NCI-H69 (cell line): ENCODE measurements at places on chromosomes 5 and 9.

DNA sequence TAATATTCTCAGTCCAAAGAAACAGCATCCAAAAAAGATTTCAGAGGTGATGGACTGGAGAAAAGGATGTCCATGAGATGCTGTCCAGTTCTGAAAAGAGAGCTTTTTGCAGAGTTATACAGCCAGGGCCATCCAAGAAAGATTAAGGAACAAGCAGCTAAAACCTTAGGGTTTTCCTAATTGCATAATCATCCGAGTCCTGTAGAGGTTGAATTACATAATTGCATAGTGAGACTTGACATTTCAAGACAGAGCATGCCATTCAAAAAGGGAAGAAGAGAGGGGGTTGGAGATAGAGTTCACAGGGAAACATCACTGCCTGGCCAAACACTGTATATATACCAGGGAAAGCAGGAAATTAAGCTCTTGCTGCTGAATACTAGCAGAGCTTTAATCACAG is 1729.2 kb upstream of the WWC1 start:
- DNase-seq, result peak; percentile 84

GRCh38 chr9:33320568-33321261 is 30.4 kb downstream of the NFX1 start:
- DNase-seq, result no peak

DNA sequence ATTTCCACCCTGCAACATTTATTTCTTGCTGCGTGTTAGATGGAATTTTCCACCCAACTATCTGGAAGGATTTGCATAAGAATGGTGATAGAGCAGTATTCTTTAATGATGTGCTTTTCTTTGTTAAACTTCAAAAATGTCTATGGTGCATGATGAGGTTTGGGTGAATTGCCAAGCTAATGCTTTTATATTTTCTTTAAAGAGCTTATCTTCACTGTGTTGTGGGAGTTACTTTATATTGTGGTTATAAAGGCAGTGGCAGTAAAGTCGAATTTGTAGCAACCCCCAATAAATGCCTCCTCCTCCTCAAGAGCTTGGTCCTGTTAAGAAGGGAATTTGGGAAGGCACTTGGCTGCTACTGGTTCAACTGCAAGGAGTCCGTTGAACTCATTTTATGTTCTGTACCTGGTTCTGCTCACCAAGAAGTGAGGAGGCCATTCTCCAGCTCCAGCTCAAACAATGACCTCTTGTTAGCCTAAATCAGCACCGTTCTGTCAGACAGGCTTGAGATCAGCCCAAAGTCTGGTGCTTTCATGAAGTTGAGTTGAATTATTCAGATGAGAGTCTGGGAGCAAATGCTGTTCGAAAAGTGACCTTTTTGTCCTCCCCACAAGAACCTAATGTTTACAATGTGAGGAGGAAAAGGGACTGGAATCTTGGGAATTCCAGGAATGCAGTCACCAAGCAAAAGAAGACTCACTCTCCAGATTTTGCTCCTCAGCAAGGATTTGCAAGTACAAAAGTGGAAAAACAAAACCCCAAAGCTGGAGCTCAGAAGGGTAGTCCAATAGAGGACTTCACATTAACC is 217.0 kb downstream of the TMEM38B start:
- no peak for DNase-seq

- no peak for DNase-seq
Measured at GRCh38 chr5:171680485-171680884, 105.1 kb upstream of the SMIM23 start.

GRCh38 chr5:39399135-39400036 is 25.4 kb downstream of the DAB2 start:
- no peak for DNase-seq

GRCh38 chr5:141734501-141735229 is 52.6 kb upstream of the ARAP3 start:
- DNase-seq, result peak; percentile 60

DNA sequence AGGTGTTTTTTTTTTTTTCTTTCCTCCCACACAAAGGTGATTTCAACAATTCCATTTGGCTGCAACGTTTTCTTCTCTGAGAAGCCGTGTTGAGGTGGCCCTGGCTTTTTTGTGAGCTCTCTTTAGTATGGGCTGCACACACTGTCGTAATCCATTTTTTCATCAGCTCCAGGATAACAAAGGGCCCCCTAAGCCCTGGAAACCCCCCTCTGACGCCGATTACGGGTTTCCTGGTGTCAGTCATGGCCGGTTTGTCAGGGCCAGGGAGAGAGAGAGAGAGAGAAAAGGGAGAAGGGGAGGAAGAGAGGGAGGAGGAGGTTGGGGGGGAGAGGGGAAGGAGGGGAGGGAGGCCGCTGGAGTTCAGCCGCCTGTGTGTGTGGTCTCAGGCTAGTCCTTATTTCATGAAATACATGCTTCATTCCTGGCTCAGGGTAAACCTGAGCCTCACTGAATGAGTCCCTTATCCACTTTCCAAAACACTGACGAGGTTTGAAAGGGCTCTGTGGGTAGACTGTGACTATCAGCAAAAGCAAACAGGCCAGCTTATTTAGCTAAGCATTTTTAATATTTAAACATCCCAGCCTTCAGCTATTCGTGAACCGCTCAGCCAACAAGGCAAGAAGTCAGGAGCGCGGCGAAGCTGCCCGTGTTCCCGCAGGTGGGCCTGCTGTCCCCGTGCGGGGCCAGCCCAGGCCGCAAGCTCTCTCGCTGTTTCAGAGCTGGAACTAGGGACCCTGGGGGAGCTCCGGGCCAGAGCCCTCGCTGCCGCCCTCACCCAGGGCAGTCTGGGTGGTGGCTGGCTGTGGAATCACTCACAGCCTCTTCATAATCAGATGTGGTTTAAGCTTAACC is 172.8 kb downstream of the ERCC6L2 start:
- no peak for DNase-seq
